Urinary bladder (tissue), 4 donors: ENCODE measurements at places on chromosomes 2 and 18.

GRCh38 chr2:213627054-213627710 is 342.9 kb downstream of the SPAG16 start:
- no peak for DNase-seq

DNA sequence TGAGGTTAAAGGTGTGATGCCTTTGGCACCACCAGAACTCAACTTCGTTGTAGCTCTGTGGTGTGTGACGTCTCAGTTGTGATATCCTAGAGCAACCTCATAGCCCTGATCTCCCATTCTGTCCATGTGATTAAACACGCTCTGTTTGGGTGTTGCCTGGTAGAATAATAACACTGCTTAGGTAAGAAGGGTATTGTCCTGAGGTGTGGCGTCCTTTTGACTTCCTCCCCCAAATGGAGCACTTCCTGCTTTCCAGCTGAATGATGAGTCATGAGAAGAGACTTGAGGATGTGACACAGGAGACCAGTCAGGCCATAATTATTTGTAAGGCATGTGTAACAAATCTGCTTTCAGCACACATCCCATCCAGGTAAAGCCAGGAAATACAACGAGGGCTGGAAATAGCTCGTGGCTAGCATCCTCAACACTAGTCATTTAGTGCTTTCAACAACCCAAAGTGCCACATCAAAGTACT is 100.7 kb downstream of the RAPGEF4 start:
- DNase-seq = no peak

DNA sequence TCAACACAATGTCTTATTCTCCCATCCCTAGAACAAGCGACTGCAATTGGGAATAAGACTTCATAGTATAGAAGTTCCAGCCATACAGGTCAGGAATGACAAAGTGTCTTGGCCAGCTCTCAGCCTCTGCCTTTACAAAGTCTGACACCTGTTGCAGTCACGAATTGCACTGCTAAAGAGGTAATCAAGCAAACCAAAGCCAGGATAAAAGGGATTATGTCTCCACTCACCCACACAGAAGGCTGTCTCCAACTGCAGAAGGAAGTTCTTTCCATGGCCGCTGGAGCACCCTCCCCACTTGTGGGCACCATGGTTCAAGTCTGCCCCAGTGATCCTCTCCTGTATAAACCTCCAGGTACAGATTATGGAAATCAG is 114.8 kb upstream of the PKDCC start:
- DNase-seq = no peak

- no peak for DNase-seq
Observed at GRCh38 chr2:10410823-10411437, 37.2 kb downstream of the ODC1 start.

- DNase-seq = no peak
Observed at GRCh38 chr2:198312596-198313483, 508.4 kb downstream of the PLCL1 start.

- DNase-seq = no peak
Observed at GRCh38 chr2:58852243-58852642, 611.1 kb upstream of the FANCL start.

DNA sequence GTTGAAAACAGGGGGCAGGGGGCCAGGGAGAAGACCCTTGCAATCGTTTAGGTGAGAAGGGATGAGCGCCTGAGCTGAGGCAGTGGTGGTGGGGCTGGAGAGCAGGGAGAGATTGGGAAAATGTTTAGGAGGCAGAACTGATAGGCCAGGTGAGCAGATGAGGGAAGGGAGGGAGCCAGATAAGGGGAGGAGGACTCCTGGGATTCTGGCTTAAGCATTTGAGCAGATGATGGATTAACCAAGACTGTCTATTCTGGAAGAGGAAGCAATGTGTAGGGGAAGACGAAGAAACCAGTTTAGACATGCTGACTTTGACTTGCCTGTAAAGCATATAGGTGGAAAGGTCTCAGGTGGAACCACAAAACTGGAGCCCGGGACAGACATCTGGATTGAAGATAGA is 49.9 kb upstream of the ASPRV1 start:
- no peak for DNase-seq

DNA sequence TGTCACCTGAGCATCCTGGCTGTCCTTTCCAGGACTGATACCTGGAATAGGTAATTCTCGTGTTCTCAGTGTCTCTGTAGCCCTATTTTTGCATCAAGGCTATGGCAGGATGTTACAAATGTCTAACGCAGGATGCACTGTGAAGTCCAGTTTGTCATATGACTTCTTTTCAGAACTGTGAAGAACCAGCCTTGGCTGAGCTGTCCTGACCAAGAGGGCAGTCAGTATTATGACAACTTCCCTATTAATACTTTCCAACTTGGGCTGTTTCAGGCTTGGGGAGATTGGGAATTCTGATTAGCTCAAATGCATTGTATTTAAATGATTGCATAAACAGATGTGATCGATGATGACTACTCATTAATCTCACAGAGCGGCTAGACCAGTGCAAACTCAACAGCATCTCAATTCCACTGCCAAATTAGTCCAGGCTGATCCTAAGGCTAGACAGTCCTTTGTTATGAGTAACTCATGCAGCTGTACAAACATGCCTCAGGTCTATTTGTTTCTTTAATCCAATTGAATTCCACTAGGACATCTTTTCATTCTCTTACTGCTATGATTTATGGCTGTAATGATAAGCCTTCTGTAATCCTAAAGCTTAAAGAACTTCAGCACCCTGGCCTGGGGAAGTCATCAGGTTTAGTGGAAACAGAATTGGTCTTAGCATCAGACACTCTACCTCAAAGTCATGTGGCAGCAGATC is 331.6 kb downstream of the KCNS3 start:
- no peak for DNase-seq

DNA sequence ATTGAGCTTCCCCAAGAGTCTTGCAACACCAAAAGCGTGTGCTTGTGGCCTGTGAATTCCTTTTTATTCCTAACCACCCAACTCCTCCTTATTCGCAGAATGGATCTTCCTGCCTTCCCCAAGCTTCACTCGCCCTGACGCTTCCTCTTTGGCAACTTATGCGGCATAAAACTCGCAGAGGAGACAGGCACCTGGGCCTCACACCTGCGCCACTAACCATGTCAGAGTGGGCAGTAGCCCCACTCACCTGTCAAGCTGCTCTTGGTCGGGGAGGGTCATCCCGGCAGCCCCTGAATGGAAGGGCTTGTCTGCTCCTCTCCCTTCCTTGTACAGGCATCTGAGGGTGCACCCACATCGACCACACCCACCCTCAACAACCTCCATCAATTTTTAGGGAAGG is 106.9 kb upstream of the GPC1 start:
- no peak for DNase-seq

GRCh38 chr2:188345020-188345419 is 53.3 kb downstream of the GULP1 start:
- DNase-seq = no peak

GRCh38 chr2:190098851-190099250 is 36.3 kb upstream of the MSTN start:
- no peak for DNase-seq

DNA sequence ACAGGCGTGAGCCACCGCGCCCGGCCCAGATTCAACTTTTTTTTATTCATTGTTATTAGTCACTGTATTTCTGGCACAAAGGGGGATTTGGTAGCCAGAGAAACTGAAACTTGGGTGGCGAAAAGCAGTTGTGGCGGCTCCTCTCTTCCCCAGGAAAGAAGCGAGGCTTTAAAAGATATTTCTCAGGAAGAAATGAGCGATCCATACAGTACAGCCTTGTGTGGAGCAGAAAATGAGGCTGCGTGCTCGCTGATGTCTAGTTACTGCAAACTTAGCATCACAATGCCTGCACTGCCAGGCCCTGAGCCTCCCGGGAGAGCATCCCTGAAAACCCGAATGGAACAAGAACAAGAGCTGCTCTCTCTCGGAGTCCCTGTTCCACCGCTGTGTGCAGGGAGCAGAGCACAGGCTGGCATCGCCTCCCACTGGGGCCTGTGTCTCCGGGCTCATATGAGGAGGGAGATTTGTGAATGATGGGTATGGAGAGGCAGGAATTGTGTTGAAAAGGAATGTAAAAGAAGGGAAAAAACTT is 234.0 kb downstream of the ZNF516 start:
- no peak for DNase-seq

- no peak for DNase-seq
Observed at GRCh38 chr2:168529054-168529833, 73.2 kb downstream of the CERS6 start.

GRCh38 chr2:30706534-30707303 is 100.5 kb downstream of the CAPN13 start:
- DNase-seq = no peak

DNA sequence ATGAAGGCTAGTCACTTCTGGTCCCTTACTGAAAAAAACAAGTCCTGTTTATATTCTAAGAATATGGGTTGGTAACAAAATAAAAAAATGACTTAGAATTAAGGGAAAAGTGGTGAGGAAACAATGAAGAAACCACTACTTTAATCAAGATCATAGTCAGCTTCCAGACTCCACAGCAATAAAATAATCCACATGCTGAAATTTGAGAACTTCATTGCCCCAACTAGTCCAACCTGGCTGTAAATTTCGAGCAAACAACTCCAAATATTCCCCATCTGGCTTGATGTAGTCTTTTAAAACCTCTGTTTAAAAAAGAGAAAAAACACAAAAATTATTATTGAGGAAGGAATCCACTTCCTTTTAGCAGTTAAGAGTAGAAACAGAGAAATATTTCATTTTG is 32.5 kb downstream of the METTL4 start:
- DNase-seq = no peak
